ENCODE measurements at places on chromosomes 7 and 10.

DNA sequence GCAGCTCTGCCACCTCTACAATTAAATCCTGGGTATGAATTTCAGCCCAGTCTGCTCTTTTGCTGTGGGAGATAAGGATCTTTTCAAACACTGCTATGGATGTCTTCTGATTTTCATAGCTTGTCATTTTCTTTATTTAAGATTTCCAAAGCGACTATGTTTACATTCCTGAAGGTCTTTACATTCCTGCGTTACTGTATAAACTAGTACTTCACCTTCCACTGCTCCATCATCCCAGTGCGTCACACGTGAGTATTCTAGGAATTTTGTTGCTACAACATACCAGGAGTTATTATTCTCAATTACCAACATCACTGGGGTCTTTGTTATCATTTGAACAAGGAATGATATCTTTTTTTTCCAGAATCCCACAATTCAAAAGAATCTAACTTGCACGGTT is 944.7 kb downstream of the SORCS3 start:
- no peak for DNase-seq

GRCh38 chr10:54284526-54285193 is 516.4 kb downstream of the PCDH15 start:
- no peak for DNase-seq

GRCh38 chr7:101031082-101031481 is 11.2 kb downstream of the MUC17 start:
- no peak for DNase-seq

DNA sequence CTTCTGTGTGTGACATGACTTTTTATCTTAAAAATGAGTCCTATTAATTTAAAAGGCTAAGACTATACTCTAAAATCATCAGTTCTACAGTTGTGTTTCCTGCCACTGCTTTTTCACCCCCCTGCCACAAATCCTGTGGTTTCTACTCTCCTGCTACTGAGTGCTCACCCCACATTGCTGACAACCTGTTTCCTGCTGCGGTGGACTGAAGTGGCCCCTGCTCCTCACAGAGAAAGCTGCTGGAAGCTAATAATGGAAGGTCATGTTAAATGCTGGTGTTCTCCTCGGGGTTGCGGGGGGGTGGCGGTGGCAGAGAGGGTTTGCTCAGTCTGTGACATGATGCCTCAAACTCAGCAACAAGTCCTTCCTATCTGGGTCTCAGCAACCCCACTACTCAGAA is 113.2 kb upstream of the INHBA start:
- no peak for DNase-seq

DNA sequence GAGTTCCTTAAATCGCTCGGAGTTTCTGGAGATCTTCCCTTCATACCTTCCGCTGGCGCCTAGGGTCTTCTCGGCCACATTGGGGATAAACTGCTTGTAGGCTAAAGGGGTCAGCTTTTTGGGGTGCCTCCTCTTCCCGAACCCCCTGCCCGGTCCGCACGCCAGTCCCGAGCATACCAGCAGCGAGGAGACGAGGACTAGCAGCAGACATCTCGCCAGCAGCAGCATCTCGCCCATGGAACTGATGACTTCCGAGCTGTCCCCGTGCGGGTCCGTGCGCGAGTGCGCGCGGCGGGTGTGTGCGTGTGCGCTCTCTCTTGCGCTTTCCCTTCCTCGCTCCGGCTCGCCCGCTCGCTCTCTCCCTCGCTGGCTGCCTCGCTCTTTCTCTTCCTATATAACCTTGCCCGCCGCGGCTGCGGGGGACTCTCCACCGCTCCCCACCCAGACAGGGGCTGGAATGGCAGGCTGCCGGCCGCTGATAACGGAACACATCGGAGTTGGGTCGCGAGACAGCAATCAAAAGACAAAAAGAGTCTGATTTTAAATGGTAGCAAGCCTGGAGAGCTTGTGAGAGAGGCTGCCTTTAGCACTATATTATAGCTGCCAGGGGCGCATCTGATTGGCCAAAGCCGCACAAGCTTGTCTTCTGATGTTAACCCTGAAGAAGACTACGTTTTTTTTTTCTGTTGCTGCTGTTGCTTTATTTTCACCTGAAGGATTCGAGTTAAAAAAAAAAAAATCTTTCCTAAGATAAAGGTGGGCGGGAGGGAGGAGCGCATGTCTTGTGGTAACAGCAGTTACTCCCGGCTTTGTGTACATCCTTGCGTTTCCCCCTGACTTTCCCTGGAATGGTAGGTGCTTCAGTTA is at the start of gene SHH:
Gene SHH (minus strand): TSS at position 569 of the 867 bp plus-strand sequence. CDS start 341 bp downstream, at position 228.
- DNase-seq: no peak

DNA sequence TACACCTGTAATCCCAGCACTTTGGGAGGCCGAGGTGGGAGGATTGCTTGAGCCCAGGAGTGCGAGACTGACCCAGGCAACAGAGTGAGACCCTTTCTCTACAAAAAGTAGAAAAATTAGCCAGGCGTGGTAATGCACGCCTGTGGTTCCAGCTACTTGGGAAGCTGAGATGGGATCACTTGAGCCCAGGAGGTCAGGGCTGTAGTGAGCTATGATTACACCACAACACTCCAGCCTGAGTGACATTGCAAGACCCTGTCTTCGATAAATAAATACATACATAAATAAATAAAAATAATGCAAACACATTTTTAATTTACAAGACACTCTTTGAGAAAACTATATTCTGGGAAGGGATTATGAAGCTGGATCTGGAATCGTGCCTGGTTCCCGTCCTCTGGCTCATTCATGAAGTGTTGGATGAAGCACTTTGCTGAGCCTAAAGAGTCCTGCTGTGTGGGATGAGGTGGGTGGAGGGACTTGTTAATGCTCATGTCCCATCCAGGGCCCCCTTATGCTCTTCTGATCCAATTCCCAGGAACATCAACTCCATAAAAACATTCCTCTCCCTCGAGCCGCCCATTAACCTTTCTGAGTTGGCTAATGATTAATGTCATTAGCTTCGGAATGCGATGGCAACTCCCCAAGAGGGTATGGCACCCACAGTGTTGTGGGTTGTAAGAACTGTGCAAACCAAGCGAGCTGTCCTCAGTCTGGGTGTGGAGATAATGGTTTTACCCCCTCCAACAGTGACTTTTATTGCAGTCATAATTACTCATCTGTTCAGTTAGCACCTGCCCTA is 236.3 kb downstream of the BAMBI start:
- DNase-seq: no peak

DNA sequence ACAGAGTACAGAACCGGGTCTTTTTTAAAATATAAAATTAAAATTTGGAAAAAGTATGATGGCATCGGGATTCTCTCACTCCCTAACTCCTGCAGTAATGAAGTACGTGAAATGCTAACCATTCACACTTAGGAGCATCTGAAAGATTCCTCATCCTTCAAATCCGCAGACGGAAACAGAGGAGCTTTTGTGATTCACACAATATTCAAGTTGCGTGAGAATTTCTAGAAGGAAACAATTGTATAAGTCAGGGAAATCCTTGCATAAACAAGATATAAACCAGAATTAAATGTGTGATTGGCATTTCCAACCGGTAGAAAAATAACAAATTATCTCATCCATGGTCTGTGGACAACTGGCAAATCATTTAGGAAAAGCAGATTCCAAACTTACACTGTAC is 103.2 kb upstream of the ADAM12 start:
- no peak for DNase-seq

DNA sequence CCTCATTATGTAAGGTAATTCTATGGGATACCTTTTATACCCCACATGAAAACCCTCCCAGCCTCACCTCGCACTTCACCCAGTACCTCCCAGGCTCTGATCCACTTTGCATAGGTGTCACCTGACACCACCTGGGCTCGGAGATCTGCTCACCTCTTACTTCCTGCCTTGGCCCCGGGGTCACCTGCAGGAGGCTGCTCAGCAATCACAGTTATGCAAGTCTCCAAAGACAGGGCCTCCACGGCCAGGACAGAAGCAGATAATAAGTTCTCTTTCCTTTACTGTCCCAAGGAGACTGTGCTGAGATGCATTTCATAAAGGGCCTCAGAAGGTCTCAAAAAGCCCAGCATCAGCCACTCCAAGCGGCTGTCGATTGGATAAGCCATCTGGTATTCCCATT is 112.4 kb upstream of the PPP2R2D start:
- no peak for DNase-seq

GRCh38 chr7:115754226-115754625 is 276.3 kb downstream of the TFEC start:
- DNase-seq: no peak

- DNase-seq: no peak
These were observed 122.3 kb downstream of the SPDYE5 start for GRCh38 chr7:75614401-75614800.

GRCh38 chr7:72057796-72058195 is 354.3 kb downstream of the CALN1 start:
- DNase-seq: no peak

- no peak for DNase-seq
These were observed 25.4 kb downstream of the AIFM2 start for GRCh38 chr10:70106958-70107791.

DNA sequence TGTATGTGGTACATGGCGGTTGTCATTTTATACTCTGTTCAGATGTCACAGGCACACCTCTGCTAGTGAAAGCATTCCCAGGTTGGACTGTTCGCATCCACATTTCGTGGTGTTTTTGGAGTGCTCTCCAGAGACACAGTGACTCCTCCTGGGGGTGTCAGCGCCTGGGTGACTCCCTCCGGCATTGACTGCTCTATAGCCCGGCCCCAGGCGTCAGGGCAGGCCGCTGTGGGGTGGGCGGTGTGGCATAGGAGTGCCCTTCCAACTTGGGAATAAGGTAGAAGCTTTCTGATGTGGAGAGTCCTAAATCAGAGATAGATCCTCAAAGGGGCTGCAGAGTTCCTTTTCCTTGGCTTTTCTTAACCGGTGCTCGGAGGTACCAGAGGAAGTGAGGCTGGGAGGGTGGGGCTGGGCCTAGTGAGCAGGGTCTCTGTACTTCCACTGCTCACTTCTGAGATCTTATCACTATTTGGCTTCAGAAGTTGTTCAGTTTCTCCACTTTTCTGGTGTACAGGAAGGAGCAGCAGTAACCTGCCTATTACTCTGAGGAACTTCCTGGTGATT is 32.3 kb downstream of the CCNY start:
- no peak for DNase-seq

GRCh38 chr10:125661941-125662515 is 20.9 kb downstream of the TEX36 start:
- no peak for DNase-seq
